ENCODE measurements at places on chromosomes 1 and 21. TPM values are rescaled to one million over a fixed set of nuclear protein-coding genes. Genes with fewer than 3 reads are reported as not detected.

DNA sequence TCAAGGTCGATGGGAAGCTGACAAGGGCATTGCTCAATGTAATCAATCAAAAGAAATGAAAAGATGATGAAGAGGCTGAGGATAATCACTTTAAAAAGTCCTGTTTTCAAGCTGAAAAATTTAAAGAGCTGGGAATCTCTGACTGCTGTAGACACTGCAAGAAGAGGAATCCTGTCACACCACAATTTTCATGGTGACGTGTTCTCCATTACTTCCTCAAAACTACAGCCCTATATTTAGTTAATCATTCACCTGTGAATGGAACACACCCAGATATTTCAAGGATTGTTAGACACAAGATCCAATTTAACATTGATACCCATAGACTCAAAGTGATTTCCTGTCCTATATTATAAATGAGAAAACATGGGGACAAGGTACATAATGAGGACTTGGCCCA lies 1048.3 kb downstream of the AMY1C start:
- DNase-seq: no peak

- DNase-seq: no peak
Measured at GRCh38 chr1:184208622-184209021, 157.1 kb downstream of the TSEN15 start.

- no peak for DNase-seq
Measured at GRCh38 chr1:212482006-212482636, 49.4 kb downstream of the NENF start.

DNA sequence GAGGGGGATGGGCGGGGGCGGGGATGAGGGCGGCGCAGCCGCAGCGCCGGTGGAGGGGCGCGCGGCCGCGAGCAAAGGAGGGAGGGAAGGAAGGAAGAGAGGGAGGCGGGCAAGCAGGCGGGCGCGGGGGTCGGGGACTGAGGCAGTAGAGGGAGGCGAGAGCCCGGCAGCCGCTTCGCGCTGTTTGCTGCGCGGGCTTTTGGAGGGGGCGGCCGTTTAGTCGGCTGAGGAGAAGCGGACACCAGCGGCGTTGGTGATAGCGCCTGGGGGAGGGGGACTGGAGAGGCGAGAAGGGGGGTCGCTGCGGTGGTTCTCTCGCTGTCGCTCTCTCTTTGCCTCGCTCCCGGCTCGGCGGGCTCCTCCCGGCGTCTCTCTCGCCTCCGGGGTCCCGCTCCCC lies at the start of gene HS2ST1:
Gene HS2ST1, plus strand, starts transcription at position 35 of the 397 bp plus-strand sequence.
- no peak for DNase-seq

DNA sequence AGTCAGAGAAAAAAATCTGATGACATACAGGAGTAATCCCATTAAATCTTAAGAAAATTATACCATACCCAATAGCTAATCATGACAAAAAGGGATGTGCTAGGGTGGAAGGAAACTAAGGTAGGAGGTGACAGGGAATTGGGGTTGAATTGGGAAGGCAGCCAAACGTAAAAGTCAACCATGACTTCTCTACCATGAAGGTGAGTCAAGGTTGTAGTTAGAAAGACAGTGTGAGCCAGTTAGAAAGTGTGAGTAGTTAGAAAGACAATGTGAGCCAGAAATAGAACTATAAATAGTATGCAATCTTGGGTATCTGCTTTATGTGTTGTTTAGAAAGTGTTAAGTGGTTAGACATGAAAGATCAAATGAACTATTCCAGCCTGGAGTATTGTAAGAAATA lies 556.8 kb downstream of the AGBL4 start:
- no peak for DNase-seq

GRCh38 chr1:37989361-37989930 lies 376 bp downstream of the SF3A3 start:
- no peak for DNase-seq

The UTP25 gene
- 22.1 TPM for total RNA-seq

The MCOLN2 gene
- total RNA-seq: 0.88 TPM

GRCh38 chr1:94115254-94115899 lies 5.6 kb downstream of the ABCA4 start:
- no peak for DNase-seq

The SLC30A10 gene
- total RNA-seq: not detected

GRCh38 chr1:234838820-234839219 lies 228.8 kb upstream of the IRF2BP2 start:
- DNase-seq: no peak

GRCh38 chr1:211591980-211592493 lies 13.1 kb upstream of the SLC30A1 start:
- DNase-seq: no peak

GRCh38 chr1:74436078-74436477 lies 76.3 kb downstream of the LRRC53 start:
- no peak for DNase-seq

The FCRLB gene
- total RNA-seq: 1.8 TPM

GRCh38 chr1:160032165-160032820 lies 503 bp upstream of the PIGM start:
- no peak for DNase-seq

The GPR161 gene
- total RNA-seq: 13.8 TPM

- no peak for DNase-seq
Measured at GRCh38 chr1:158818975-158819431, 12.1 kb upstream of the MNDA start.

The IL10 gene
- total RNA-seq: not detected

DNA sequence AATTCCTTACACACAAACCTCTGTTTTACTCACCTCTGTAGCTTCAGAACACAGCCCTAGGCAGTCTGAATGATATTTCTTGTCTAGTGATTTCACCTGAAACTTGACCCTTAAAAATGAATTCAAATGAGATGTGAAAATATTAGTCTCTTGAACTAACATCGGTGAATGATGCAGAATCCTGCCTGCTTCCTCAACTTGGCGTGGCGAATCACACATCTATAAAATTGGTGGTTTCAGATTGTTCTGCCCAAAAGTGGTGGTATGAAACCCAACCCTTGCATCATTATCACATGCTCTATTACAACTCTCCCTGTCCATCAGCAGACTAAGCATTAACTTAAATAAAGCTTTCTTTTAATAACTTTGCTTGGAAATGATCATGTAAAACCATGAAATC lies 26.9 kb upstream of the C1orf21 start:
- DNase-seq: no peak

The TCHH gene
- total RNA-seq: not detected

DNA sequence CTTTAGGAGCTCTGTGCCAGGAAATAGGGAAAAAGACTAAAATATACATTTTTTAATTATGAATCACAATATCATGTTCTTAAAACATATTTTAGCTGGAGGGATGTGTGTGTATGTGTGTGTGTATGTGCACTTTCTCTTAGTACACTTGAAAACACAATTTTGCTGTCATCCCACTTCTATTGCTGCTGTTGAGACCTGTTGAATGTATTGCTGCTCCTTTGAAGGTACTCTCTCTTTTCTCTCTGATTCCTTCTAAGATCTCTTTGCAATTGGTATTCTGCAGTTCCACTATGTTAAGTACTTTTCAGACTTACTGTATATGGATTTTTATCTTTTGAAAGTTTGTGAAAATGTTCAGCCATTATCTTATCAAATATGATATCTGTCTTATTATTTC lies 43.5 kb upstream of the COG2 start:
- DNase-seq: no peak

The HPCAL4 gene
- total RNA-seq: not detected

Measured in osteoblast (primary cell).